Kidney tubule cell (primary cell): ENCODE measurements at places on chromosomes 7 and 10.

DNA sequence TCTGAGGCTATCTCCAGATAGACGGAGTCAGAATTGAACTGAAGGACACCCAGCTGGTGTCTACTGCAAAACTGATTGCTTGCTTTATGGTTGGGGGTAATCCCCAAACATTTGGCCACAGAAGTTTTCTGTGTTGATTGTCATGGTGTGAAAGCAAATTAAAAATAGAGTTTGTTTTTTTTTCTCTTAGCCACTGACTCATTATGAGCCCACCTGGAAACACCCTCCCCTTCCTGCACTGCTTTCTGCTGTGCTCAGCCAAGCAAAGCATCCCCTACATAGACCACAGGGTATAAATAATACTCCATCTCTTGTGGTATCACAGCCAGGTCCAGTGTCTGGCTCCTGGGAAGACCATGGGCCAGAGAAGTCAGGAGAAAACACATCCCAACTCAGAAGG, 6.5 kb upstream of the VWC2 start:
- peak; percentile 30 for DNase-seq

GRCh38 chr10:95791425-95791979, 35.5 kb downstream of the ENTPD1 start:
- no peak for DNase-seq

DNA sequence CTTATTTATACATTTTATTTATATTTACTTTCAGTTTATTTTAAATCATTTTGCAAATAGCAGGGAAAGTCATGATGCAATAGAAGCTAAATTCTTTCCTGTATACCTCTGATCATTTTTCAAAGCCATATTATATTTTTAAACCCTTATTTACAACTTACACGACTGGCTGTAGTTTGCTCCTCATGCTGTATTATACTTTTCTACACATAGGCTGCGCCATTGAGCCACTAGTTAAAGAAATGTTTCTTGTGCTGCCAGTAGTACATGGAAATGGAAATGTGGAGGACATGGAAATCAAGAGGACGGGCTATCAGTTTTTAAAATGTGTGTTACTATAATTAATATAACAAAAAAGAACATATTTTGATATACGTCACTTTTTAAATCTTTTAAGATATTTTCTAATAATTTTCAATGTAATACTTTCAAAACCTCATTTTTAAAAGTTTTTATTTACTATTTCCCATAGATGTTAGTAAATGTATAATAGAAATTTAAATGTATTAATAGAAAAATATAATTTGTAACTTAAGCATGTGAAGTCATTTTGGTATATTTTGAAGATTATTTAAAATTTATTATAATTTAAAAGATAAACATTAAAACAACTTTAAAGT, 118.5 kb downstream of the VTI1A start:
- DNase-seq = peak; percentile 77

GRCh38 chr10:33674986-33675599, 340.6 kb upstream of the NRP1 start:
- DNase-seq = no peak

- peak; percentile 63 for DNase-seq
Measured at GRCh38 chr7:144818511-144818910, 17.3 kb downstream of the TPK1 start.

DNA sequence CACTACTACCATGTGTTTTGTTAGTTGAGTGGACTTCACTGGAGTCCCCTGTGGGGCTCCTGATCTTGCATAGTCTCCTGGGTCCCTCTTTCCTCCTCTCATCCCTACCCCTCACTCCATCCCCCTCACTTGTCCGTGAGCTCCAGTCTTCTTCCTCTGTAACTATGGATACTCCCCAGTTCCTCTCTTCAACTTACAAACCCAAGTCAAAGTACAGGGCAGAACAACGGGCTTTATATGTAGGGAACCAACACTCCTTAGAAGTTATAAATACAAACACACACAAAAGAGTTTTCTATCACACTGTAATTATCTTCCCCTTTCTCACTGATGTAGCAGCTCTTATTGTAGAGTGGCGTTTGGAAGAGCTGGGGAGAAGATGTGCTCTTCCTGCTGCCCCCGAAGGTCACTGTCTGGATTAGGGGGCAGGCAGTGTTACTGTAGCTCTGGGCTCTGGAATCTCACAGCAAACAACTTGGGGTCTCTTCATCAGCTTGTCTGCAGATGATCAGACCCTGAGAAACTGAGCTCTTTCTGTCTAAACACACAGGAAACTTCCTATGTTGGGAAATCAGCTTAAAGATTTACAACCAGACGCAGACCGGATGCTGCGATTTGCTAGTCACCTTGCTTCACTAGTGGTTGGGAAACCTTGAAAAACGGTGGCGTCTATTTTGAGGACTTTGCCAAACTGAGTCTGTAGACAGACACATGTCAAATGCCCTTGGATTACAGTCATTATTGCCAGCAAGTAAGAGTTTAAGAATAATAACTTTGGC, 13.6 kb downstream of the SNX10 start:
- peak; percentile 13 for DNase-seq

- no peak for DNase-seq
Measured at GRCh38 chr10:77127243-77127642, 510.4 kb downstream of the KCNMA1 start.

GRCh38 chr7:28847681-28848080, 110.4 kb downstream of the TRIL start:
- DNase-seq = no peak

DNA sequence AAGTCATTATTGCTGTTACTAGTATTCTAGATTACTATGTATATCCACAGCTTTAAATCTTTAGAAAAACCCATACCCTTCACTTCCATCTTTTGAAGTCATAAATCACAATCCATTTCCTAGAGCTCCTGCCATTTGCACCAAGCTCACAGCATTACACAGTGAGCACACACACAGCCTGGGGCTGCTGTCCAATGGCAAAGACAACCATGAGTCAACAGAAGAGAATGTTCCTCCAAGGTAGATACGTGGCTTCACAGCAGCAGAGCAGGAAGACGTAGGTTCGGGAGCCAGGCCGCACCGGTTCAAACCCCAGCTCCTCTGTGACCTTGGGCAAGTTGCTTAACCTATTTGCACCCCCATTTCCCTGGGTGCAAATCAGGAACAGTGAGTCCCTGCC, 234.6 kb downstream of the DIP2C start:
- DNase-seq = peak; percentile 93

DNA sequence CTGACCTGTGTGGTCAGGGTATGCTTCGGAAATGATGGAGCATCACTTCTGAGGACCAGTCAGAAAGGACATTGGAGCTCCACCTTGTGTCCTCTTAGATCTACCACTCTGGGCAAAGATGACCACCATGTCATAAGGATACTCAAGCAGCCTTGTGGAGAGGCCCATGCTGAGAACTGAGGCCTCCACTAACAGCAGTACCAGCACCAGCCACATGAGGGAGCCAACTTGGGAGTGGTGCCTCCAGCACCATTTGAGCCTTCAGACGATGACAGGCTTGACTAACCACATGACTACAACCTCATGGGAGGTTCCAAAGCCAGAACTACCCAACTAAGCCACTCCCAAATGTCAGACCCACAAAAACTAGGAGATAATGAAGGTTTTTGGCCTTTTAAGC, 116.0 kb downstream of the NPTX2 start:
- peak; percentile 63 for DNase-seq

DNA sequence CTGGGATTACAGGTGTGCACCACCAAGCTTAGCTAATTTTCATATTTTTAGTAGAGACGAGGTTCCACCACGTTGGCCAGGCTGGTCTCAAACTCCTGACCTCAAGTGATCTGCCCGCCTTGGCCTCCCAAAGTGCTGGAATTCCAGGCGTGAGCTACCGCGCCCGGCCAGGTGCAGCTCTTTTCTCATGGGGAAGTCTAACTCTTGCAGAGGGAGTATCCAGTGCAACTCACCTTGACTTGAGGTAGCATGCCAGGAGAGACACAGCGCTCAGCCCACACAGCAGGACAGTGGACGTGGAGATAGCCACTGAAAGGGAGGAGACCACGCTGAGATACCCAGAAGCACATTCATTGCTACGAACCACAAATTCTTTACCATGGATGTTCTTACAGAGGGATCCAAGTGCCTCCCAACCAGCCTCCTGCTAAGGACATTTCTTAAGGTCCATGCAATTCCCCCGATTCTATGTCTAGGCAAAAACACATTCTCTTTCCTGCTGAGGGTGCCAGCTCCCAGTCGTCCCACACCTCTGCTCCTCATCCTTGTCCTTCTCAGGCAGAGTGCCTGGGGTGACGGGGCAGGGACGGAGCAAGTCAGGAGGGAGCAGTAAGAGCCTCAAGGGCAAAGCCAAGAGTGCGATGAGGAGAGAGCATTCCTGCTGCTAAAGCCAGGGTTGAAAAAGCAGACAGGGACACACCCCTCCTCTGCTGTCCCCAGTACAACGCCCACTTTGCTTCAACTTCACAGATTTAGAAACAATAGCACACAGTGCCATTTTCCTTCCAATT, 21.0 kb downstream of the IL15RA start:
- DNase-seq = no peak

- no peak for DNase-seq
Measured at GRCh38 chr10:132144086-132144485, 42.7 kb upstream of the DPYSL4 start.

- peak; percentile 55 for DNase-seq
Measured at GRCh38 chr10:110893559-110894179, 21.9 kb downstream of the PDCD4 start.
